ENCODE measurements at places on chromosomes 7 and 10.

GRCh38 chr7:123996327-123996625 is 36.6 kb downstream of the TMEM229A start:
- no peak for DNase-seq

DNA sequence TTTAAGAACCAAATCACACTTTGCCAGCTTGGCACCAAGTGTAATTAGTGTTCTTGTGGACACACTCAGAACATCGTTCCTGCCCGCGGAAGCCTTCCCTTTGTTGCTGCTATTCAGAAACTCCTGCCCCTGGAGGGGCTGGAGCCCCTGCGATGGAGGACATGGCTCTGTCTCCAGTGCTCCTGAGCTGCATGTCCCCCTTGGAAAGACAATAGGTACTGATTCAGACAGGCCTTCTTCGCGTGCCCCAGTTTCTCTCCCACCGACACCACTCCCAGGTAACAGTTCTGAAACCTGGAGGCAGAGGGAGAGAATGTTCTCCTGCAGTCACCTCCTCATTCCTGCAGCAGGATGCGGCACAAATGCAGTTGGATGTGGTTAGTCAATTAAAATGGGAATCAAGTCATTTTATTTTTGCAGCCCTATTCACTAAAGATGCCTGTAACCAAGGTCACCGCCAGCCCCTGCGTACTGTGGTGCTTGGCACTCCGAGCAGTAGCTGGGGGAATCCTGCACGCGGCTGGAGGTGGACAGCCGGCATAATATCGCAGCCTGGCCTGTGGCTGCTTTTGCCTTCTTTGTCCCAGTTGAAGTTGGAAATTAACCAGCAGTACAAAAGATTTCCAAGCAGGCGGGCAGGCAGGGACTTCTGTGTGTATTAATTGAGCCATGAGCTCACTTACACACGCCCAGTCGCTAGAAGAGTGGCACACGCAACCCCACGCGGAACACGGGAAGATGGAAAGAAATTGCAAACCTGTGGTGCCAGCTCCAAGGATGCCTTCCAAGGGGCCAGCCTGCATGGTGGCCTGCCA is 205.7 kb downstream of the EBF3 start:
- DNase-seq, result no peak

GRCh38 chr10:129259128-129259815 is 207.8 kb upstream of the MGMT start:
- no peak for DNase-seq

DNA sequence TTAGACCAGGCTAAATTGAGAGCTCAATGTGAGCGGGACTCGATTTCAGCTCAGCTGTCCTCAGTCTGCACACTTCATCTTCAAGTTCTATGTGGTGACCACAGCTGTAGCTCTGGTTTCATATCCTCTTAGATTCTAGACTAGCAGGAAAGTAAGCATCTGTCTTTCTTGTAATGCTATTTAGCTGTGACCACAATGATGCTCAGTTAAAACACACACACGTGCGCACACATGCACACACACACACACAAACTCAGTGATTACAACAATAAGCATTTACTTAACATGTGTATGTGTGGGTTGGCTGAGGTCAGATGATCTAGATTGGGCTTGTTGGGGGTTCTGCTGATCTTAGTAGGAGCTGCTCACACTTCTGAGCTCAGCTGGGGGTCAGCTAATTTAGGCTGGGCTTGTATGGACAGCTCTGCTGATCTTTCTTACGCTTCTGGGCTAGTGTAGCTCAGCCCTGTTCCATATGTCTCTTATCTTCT is 82.5 kb downstream of the ZNF365 start:
- DNase-seq, result no peak

DNA sequence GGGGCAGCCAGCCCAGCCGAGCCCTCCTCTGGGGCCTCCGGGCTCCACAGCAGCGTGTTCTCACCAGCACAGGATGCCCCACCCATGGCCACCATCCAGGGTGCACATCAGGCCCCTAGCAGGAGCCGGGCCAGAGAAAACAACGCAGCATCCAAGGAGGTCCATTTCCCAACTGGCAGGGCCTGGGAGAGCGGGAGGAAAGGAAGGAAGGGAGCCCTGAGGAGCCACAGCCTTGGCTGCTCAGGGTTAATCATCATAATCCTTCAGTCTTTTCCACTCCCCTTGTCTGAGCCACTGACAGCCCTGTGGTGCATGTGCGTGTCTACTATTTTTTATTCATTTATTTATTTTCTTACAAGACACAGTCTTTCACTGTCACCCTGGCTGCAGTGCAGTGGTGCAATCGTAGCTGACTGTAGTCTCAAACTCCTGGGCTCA is 3.6 kb downstream of the PLAC9 start:
- no peak for DNase-seq

GRCh38 chr10:15684768-15685167 is 35.0 kb downstream of the ITGA8 start:
- no peak for DNase-seq

DNA sequence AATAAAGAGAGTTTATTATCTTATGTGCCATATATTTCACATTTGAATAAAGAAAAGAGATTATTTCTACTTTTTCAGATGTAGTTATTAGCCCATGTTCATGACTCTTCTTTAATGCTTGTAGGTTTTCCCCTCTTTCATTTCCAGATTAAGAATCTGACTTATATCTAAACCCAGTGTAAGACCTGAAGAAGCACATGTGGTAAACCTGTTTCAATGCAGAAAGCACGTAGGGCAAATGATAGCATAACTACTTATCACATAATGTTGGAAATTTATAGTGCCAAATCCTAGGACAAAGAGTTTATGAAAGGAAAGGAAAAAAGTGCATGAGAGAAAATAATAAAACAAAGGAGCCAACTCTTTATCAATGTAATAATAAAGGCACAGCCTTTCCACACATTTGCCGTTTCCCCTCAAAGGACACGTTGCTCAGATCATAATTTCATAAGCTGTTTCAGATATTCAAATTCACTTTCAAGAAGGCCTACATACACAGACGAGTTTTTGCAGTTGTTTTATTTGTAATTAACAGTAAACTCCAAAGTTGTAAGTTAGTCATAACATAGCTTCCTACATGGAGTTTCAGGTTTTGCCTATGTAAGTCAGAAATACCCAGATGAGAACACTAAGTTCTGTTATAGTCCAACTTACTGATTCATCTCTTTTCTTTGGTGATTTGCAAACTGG is 88.8 kb upstream of the MDFIC start:
- no peak for DNase-seq

- no peak for DNase-seq
Observed at GRCh38 chr10:103626178-103626577, 132.7 kb downstream of the NEURL1 start.

- DNase-seq, result no peak
Observed at GRCh38 chr7:5248201-5248885, 34.4 kb upstream of the SLC29A4 start.

Data from urothelium cell line (cell line).